ENCODE measurements at places on chromosomes 7 and 10.
A peak's percentile ranks its signal among the peaks of the same experiment; 100 is the strongest.

DNA sequence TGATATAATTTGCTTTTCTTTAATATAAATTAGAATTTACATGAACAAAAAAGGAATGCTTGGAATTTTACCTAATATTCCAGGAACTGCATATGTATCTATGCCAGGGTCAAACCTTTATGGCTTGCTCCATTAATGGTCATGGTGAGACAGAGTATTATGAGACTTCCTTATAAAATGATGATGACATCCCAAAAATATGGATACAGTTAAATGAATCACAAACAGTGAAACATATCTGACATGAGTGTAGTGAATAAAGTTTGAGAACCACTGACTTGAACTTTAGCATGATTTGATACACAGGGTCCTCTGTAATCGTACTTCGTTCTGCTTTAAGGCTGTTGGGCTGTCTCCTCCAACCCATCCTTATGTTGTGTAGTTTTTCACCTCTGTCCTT lies 51.8 kb downstream of the MARCHF5 start:
- DNase-seq, result no peak

DNA sequence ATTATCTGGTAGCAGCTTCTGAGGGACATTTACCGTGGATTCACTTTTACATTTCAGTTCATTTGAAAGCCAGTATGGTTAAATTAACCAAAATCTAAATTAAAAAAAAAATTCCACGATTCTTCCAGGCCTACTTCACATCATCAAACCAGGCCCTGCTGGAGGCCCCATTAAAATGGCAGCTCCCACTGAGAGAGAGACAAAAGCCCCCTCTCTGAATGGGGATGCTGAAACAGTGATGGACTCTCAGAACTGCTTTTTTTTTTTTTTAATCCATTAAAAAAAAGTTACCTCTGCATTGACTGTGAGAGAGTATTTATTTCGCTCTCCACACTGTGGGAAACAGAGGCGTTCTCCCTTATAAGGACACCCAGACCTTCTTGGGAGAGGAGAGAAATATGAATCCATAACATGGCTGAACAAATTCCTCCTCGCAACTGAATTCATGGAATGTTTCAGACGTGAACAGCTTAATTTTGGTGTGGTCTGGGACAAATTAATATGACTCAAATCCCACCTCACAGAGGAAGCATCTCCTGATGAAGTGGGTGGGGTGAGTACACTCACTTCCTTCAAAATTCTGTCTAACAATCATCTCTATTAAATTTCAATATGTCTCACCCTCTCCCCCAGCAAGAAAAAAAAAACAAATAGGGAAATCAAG lies 73.5 kb downstream of the SAMD9 start:
- DNase-seq, result no peak

DNA sequence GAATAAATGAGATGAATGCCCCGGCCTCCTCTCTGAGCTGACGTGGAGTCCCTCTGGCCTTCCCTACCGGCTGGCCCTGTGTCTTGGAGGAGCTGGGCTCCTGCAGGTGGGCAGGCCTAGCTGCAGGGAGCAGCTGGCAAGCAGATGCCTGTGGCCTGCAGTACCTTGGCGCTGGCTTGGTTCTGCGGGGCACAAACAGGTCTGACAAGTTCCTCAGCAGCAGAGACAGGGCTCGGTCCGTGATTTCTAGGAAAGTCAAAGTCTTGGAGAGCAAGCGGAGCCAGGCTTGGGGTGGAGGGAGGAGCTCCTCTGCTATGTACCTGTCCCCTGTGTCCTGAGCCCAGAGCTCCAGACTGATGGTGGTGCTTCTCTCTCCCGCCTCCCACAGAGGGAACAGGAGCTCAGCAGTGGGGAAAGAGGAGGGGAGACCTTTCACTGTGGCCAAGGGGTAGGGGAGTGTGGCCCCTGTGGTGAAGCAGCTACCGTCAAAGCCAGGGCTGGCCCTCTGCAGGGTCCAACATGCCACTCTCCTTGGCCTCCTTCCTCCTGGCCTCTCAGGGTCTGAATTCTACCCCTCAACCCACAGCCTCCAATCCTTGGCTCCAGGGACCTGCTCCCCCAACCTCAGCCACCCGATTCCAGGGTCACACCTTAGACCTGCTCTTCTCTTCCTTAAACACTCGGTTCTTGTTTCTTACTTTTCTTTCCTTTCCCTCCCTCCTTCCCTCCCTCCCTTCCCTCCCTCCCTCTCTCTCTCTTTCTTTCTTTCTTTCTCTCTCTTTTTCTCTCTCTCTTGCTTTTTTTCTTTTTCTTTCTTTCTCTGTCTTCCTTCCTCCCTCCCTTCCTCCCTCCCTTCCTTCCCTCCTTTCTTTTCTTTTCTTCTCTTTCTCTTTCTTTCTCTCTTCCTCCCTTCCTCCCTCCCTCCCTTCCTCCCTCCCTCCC lies 20.1 kb downstream of the MYL10 start:
- peak; percentile 48 for DNase-seq

DNA sequence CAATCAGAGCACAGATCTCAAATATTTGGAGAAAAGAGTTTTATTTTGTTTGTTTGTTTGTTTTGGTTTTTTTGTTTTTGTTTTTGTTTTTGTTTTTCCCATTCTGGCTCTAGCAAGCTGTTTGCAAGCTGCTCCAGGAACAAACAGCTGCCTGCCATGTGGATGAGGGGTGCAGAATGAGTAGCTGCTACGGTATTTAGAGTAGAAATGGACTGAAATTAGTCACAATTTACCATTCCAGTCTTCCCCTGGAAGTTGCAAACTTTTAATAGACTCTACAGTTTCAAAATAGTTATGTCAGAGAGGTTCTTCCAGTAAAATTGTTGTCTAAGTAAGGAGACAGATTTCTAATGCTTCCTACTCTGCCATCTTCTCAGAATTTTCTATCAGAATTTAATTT lies 27.1 kb upstream of the TAS2R16 start:
- DNase-seq, result no peak

- DNase-seq, result no peak
Observed at GRCh38 chr7:111029574-111030251, 61.2 kb upstream of the LRRN3 start.

- peak; percentile 62 for DNase-seq
Observed at GRCh38 chr10:95221124-95221523, 27.1 kb downstream of the ACSM6 start.

GRCh38 chr10:17174626-17175025 lies 26.8 kb downstream of the TRDMT1 start:
- DNase-seq, result no peak

DNA sequence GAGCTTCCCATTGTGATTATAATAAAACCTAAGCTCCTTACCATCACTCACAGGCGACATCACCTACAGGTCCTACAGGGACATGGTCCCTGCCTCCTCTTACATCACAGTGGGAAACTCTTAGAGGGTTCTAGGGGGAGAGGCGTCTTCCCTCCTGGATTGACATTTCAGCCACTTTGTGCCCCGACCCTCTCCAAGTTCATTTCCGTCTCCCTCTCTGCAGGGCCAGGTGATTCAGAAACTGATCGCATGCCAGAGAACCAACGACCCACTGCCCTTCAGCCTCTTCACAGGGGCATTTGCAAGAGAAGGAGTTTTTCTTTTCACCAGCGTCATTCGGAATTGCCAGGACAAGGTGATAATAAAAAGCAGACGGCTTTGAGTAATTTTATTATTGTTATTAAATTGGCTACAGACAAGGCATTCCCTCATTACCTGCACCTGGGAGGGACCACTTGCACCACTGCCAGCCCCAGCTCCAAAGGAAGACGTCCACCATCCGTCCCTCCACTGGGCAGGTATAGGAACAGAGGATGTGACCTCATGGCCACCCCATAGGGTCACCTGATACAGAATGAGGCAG lies 85.8 kb upstream of the CUX1 start:
- no peak for DNase-seq

DNA sequence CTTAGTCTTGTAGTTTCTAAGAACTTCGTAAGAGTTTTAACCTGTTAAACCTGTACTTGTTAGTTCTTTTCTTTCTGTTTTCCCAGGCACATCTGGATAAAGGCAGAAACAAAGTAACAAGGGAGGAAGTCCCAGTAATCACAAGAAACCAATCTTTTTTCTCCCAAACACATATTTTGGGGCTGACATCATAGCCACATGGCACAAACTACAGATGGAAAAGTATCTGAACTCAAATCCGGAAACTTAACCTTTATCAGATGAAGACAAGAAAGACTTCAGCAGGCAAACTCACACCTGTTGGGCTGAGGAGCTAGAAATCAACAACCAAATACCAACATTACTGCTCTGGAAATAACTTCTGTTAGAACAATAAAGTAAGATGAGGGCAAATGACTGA lies 67.1 kb downstream of the CUBN start:
- no peak for DNase-seq

- DNase-seq, result no peak
Observed at GRCh38 chr10:60848680-60849079, 70.4 kb downstream of the CDK1 start.

DNA sequence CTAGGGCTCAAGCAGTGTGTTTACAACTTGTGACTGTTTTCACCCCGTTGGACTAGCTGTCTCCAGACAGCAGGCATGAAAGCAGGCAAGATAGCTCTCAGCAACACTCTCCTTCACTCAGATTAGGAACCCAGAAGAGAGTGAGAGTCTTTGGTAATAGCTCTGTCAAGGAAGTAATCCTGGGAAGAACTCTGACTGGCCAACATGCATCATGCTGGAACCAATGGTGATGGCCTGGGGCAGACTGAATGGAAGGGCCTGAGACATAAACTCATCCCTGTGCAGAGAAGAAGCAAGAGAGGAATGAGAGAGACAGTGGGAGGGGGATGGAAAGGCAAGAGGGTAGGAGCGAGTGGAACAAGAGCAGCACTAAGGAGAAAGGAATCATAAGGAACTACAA lies 48.9 kb downstream of the AKR1D1 start:
- no peak for DNase-seq

DNA sequence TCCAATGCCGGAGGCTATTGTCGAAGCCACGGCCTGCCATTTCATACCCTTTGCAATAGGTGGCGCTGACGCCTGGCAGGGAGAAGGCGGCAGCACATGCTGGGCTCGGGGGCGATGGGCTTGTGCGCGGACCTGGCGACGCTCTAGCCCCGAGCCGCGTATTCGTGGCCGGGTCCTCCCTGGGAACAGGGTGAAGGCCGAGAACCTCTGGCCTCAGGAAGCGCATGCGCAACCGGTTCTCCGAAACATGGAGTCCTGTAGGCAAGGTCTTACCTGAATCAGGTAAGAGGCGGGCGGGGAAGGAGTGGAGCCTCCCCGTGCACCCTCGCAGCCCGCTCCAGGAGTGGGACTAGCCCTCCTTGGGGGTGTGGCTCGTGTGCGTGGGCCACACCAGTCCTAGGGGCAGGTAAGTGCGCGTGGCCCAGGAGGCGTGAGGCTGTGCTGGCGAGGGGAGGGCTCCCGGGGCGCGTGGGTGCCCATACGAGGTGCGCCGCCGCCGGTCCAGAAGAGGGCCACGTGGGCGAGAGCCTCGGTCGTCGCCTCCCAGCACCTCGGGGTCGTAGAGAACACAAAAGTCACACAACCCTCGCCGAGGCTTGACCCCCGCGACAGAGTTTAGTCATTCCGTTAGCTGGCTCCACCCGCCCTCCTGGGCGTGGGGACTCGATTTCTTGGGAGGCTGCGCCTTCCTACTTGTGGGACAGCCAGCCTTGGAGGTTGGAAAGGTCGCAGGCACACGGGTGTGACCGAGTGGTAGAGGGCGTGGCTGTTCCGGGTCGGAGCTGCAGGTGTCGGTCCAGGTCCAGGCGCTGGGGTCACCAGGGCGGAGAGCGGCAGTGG lies 5.6 kb upstream of the MEST start:
- peak; percentile 88 for DNase-seq

GRCh38 chr10:102347236-102347828 lies 48.2 kb upstream of the NFKB2 start:
- DNase-seq, result peak; percentile 70

DNA sequence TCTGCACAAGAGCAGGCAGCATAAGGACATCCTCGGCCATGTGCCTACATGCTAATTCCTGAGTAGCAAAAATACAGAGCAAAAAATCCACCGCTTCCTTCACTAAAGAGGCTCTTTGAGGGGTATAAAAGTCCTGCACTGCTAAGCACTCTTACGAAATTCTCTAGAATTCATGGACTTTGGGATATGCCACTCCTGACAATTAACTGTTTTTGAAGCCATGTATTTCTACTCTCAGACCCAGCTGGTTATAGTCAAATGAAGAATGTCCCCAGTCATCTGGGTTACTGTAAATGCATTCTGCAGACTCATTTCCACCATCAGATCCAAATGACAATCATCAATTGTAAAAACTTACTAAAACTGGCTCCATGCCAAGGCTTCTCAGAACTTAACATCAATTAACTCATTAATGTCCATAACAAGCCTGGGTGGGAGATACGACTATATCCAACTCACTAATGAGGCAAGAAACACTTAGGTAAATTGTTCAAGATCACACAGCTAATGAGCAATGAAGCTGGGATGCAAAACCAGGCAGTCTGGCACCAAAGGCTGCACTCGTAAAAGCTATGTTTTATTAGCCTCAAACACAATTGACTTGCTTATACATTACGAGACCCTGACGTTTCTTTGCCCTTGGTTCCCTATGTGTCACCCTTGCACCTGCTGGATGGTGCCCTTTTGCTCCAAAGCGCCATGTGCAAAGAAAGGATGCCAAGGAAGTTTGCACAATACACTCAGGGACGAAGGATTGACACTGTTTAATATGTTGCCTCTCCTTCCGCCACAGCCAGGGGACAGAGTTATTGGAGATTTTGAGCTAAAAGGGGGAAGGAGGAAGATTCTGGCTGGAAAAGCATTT lies 250.4 kb downstream of the ELMO1 start:
- DNase-seq, result no peak

DNA sequence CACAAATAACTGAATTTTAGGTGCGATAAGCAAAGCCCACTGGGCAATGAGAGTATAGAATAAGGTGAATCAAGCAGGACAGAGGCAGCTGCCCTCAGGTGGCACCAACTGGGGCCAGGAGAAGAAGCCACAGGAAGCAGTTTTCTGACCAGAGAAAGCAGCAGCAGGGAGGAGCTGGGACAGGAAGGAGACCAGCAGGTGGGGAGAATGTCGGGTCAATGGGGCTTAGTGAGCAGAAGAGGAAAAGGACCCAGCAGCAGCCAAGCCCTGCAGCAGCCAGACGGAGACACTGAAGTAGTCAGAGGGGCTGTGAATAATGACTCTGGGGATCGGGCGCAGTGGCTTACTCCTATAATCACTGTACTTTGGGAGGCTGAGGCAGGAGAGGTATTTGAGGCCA lies 209.6 kb upstream of the SH2B2 start:
- peak; percentile 53 for DNase-seq

- no peak for DNase-seq
Observed at GRCh38 chr10:93548376-93549071, 17.9 kb upstream of the FFAR4 start.

DNA sequence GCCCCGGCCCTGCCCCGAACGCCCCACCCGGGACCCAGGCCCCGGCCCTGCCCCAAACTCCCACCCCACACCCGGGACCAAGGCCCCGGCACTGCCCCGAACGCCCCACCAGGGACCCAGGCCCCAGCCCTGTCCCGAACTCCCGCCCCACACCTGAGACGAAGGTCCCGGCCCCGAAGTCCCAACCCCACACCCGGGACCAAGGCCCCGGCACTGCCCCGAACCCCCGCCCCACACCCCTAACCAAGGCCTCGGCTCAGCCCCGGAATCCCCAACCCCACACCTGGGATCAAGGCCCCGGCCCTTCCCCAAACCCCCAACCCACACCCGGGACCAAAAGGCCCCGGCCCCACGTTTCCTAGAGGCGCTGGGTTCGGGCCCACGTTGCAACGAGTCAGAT lies 1.1 kb upstream of the LARP4B start:
- DNase-seq, result peak; percentile 28

Measured in WTC11 (cell line).